Astrocyte (in vitro differentiated cells and primary cell): ENCODE measurements at places on chromosomes 12 and 14. TPM values are rescaled to one million over a fixed set of nuclear protein-coding genes. Genes with fewer than 3 reads are reported as not detected.

Gene FGFR1OP2
- 36.7 and 39.2 TPM in 2 replicates for total RNA-seq

Gene CHFR
- 60.4 and 66.6 TPM in 2 replicates for total RNA-seq

Gene NGB
- not detected in 2 replicates for total RNA-seq

Gene OR6C2
- not detected in 2 replicates for total RNA-seq

Gene MIP
- total RNA-seq, result not detected in 2 replicates

DNA sequence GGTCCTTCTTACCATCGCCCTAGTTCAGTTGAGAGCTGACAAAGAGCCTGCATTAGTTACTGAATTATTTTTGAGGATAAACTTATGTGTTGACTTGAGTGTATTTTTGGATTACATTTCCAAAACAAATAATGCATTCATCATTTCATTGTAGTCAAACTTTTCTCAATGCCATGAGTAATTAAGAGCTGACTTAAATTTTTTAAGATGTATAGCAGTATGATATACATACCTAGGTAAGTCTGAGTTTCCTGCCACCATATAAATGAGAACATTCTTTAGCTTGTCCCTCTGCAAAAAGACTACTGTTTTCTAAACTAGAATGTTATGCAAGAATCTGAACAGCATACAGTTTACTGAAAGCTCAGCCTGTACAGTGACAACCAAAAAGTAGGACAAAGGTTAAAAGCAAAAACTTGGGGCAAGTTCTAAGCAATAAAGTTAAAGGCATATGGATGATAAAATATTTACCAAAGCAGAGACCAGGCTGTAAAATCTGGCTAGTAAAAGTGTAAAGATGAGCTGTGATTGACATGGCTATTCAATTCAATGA, 82.1 kb upstream of the FERMT2 start:
- H3K36me3 ChIP-seq, result no peaks in the 10 kb centered on the region
- no peak for DNase-seq
- H3K4me1 ChIP-seq, result peaks cover 14% of the 10 kb centered on the region
- no peak overlapping the region for H3K27ac ChIP-seq
- H3K27me3 ChIP-seq, result no peaks in the 10 kb centered on the region

DNA sequence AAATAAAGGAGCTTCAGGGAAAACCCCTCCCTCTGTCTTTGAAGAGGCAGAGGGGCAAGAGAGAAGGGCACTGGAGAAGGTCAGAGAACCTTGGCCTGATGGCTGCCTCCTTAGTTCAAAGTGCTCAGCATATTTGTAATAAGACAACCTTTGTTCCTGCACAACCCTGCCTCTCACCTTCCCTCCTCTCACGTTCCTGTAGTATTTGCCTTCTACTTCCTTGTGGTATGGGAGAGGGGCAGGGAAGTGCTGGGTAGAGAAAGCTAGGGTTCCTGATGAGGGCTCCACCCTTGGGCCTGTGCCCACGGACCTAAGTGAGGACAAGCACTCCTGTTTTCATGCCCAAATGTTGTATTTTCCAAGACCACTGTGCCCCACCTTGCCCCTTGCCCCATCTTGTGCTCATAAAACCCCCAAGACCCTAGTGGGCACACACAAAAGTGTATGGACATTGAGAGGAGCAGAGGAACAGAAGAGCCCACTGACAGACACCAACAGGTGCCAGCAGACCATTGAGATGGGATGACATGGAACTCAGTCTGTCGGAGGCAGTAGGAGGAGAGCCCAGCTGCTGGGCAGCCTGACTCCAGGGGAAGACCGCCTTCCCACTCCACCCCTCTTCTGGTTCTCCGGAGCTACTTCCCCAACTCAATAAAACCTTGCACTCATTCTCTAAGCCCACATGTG, 261.5 kb upstream of the CCDC196 start:
- no peak overlapping the region for H3K27ac ChIP-seq
- no peaks in the 10 kb centered on the region for H3K36me3 ChIP-seq
- no peak overlapping the region for H3K4me3 ChIP-seq

DNA sequence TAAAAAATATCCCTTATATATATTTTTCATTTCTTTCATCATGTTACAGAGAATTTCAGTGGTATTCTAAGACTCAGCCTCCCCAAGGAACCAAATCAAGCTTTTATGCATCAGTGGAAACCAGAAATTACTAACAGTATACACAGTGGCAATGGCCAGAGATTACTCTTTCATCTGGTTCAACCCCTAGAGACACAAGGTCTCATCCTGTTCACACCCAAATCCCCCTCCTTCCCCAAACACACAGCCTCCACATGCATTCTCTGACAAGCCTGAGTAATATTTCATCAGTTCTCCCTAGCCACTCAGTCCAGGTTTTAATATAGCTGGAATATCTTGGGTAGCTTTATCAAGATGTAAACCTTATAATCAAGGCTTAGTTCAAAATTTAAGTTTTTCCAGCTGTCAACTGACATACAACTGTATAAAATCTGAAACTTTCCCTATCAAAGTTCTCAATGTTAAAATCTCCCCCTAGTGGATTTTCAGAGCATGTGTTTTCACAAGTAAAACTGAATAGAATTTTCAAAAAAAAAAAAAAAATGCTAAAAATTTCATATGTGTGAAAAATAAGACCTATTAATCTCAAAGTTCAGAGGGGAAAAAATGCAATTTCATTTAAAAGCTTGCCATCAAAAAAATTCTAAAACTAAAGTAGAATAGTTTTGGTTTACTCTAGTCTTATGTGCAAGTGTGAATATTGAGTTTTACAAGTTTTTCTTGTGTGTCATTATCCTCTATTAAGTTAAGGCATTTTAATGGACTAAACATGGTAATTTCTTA, 10.5 kb upstream of the SSTR1 start:
- DNase-seq, result no peak
- H3K4me1 ChIP-seq, result no peaks in the 10 kb centered on the region
- H3K27ac ChIP-seq, result no peak overlapping the region
- H3K36me3 ChIP-seq, result no peaks in the 10 kb centered on the region

GRCh38 chr14:79424462-79424861, 786.8 kb downstream of the DIO2 start:
- no peaks in the 10 kb centered on the region for H3K36me3 ChIP-seq
- no peaks in the 10 kb centered on the region for H3K4me1 ChIP-seq
- no peaks in the 10 kb centered on the region for H3K27me3 ChIP-seq
- H3K4me3 ChIP-seq, result no peak overlapping the region

- no peaks in the 10 kb centered on the region for H3K27me3 ChIP-seq
- peaks cover 2% of the 10 kb centered on the region for H3K36me3 ChIP-seq
- no peak for DNase-seq
- H3K4me3 ChIP-seq, result no peak overlapping the region
- no peaks in the 10 kb centered on the region for H3K4me1 ChIP-seq
- no peak overlapping the region for H3K27ac ChIP-seq
These were observed 29.7 kb downstream of the ZNF605 start for GRCh38 chr12:132926415-132926833.

DNA sequence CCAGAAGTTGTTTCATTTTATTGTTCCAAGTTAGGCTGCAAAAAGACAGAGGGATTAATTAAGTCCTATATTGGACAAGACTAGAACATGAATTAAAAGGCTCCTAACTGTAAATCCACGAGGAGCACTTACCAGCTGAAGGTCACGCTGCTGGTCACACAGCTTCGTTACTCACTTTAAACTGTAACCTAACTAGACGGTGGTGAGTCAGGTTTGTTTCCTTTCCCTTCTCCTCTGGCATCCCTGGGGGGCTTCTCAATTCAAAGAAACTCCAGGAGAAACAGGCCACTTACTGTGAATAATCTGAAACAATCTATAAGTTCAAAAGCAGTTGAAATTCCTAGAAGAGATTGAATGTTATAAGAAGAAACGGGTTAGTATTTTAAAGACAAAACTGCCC, 331.4 kb downstream of the BCAT1 start:
- H3K4me3 ChIP-seq, result no peak overlapping the region
- H3K36me3 ChIP-seq, result no peaks in the 10 kb centered on the region
- H3K27me3 ChIP-seq, result no peaks in the 10 kb centered on the region
- peaks cover 19% of the 10 kb centered on the region for H3K4me1 ChIP-seq

GRCh38 chr12:128986957-128987356, 133.7 kb downstream of the GLT1D1 start:
- no peaks in the 10 kb centered on the region for H3K27me3 ChIP-seq
- H3K27ac ChIP-seq, result no peak overlapping the region
- DNase-seq, result no peak
- H3K4me3 ChIP-seq, result no peak overlapping the region
- H3K4me1 ChIP-seq, result no peaks in the 10 kb centered on the region
- no peaks in the 10 kb centered on the region for H3K36me3 ChIP-seq

DNA sequence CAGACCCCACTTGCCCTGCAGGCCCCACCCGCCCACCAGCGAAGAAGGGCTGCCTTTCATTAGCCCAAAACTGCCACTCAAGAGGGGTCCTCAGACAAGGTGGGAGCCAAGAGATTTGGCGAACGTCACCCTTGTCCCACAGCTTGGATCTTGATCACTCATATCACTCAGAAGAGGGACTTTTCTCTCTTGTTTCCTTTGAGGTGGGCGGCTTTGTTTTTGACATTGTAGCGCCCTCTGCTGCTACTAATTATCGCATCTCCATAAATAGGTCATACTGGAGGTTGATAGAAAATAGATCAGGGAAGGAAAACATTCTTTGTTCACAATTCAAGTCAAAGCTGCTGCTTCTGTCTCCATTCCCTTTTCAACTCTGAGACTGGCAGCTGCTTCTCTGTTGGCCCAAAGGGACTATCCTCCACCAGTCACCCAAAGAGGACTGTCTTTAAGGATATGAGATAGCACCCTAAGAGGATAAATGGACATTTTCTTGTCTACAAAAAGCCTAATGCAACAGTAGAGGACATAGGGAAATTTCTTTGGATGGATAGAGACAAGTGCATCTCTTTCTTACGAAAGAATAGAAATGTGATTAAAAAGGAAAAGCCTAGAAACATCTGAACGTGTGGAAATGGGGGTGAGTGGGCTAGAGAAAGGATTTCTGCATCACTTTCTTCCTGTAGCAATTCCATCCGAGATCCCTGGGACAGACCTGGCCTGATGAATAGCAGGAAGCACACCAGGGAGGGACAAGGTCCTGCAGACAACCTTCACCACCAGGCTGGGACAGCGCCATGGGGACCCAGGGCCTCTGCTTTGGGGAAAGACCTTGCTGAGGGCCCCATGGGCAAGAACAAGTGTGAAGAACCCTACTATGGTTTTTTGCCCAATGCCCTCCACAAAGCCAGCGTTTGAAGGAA, 115.8 kb downstream of the DAD1 start:
- no peak overlapping the region for H3K27ac ChIP-seq
- H3K27me3 ChIP-seq, result peaks cover 4% of the 10 kb centered on the region
- H3K36me3 ChIP-seq, result no peaks in the 10 kb centered on the region
- DNase-seq, result no peak
- no peak overlapping the region for H3K4me3 ChIP-seq
